ENCODE measurements at places on chromosomes 6 and 20.

DNA sequence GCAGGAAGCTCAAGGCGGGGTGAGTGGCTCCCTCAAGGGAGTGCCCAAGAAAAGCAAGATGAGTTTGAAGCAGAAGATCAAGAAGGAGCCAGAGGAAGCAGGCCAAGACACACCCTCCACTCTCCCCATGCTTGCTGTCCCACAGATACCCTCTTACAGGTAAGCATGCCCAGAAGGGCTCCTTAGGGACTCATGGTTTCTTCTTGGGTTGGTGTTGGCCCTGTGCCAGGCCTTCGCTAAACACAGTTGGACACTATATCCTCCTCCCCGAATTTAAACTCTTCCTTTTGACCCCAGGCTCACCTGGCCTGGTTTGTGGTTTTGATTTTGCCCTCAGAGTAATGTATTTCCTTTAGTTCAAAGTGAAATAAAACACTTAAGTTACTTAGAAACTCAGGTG, 5.1 kb downstream of the BRPF3 start:
- DNase-seq = no peak

DNA sequence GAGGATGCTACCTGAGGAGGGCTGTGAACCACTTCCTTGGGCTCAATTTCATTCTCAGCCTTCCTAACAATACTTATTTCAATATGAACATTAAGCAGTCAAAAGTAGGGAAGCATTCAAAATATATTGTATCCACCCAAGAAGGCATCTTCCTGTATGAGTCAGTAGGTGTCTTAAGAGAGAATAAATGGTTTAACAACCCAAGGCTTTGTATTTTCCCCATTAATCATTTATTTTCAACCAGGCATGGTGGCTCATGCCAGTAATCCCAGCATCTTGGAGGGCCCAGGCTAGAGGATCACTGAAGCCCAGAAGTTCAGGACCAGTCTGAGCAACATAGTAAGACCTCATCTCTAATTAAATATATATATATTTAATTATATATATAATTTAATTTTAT, 74.5 kb upstream of the MARCKS start:
- no peak for DNase-seq

DNA sequence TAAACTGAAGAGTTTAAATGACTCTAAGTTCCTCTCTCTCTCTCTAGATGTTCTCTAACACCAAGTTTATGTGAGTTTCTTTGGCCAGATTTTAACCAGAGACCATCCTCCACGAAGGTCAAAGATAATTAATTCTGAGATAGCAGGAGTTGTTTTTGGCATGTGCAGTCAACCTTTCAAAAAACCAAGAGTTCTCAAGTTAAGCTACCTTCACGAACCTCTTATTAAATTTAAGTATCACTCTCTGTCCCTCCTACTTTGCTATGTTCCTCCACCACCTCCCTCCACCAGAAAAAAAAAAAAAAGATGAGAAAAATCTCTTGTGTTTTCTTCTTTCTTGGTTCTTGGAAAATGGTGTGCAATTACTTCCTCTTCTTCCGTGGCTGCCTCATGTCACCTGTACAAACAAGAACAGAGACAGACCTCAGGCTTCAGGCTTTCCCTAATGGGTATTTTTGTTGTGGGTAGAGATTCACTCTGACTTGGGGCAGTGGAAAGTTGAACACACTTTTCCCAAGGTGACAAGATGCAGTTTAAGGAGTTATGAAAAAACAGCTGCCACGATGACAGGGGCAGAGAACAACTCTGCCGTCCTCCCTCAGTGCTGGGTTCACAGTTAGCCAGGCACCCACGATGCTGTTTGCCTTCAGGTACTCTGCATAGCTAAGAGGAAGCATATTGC, 64.3 kb downstream of the ADTRP start:
- DNase-seq = no peak

DNA sequence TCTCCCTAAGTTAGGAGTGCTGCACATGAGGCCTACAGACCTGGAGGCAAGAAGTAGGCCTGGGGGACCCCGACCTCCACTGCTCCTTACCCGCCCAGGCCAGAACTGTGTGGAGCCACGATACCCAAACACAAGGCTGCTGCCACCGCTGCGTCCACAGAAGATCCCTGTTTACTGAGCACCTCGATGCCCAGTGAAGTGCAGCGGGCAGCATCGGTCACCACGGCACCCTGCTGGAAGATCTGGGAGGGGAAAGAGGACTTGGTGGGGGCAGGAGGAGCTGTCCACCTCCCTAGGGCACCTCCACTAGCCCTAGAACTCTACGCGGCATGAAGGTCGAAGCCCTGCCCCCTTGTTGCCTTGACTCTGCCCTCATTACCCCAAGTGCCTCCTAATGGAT, 9.9 kb downstream of the GGT7 start:
- no peak for DNase-seq

GRCh38 chr6:1622220-1622850, 12.6 kb downstream of the FOXC1 start:
- no peak for DNase-seq

GRCh38 chr6:13439644-13440043, 47.8 kb downstream of the GFOD1 start:
- no peak for DNase-seq

DNA sequence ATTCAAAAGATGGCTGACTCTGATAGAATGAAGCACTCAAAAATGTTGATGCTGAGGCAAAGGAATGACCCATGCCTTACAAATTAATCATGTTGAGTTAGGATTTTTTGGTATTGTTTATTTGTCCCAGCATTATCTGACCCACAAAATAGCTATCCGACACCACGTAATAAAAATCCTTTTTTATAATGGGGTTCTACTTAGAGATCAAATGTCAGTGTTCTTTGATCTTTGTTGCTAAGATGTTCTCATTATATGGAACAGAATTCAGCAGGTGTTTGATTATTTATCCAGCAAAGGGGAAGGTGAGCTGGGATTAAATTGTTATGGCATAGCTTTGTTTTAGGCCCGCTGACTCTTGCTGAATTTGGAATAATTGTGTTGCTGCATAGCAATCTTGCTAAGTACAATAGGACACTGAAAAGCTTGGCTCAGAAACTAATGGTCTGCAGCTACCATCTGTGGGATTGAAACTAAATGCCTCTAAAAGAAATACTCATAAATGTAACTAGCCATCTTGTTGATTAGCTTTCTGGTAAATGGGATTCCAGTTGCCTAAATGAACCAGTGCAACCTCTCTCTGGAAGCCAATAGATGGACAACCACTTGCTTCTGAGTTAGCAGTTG, 180.2 kb upstream of the HDAC2 start:
- no peak for DNase-seq

DNA sequence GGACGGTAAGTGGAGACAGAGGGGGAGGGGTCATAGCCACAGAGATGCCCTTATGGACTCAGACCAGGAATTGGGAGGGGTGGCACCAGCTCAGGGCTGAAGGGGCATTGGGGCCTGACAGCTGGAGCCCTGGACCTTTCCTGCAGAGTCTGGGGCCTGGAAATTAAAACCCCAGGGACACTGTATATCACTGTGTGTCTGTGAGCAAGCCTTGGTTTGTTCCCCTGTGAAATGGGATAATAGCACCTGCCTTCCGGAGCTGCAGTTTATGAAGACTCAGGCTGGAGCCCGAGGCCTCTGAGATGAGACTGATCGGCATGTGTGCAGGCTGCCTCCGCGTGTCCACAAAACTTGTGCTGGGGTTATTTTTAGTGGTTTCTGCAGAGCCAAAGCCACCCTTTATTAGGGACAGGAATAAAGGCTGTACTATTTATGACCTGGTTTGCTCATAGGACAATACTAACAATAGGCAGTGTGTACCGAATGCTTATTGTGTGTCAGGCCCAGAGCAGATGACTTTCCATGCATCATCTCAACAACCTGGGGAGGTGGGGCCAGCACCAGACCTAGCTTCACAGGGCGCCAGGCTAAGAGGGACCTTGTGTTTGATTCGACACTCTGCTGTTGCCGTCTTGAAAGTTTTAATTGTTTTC, 22.6 kb downstream of the MYH7B start:
- DNase-seq = no peak

GRCh38 chr20:32010666-32011065, 428 bp downstream of the CCM2L start:
- DNase-seq = peak; percentile 75

DNA sequence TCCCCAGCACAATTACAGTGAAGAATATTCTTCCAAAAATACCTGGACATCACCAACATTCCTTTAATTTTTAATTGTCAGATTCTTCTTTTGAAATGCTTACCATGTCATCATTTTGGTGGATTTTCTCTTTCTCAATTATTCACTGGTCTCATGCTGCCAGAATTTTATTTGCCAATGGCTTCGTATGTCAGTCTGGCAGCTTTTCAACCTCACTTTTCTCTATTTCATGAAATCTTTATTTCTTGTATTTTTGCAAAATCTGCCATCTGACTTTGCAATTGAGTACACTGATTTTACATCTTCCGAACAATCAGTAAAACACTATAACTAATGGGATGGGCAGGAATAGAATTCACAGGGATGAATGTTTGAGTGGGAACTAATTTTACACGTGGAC, 84.1 kb downstream of the BTBD9 start:
- no peak for DNase-seq

GRCh38 chr6:119303164-119303887, 46.2 kb downstream of the MAN1A1 start:
- DNase-seq = no peak

- DNase-seq = no peak
Observed at GRCh38 chr6:134170844-134171243, 118.4 kb upstream of the SLC2A12 start.

DNA sequence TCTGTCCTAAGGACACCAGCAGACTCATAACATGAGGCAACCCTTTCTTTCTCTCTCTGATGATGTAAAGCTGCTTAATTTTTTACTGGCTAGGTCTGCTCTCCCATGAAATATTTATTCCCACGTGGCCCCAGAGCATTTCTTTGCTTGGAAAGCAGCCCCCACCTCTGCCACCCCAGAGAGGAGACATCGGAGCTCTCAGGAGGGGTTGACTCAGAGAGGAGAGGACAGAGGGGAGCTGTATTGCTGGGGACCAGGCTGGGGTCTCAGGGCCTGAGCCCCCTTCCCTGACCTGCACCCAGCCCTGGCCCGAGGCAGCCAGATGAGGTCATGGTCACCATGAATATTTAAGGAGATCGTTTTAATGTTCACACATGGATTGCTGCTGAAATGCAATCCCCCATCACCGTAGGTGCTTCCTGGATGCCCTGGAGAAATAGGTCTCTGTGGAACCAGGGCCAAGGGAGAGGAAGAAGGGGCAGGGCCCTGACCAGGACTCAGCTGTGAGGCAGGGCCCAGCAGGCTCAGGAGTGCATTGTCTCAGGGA, 117.5 kb downstream of the DLL1 start:
- no peak for DNase-seq

DNA sequence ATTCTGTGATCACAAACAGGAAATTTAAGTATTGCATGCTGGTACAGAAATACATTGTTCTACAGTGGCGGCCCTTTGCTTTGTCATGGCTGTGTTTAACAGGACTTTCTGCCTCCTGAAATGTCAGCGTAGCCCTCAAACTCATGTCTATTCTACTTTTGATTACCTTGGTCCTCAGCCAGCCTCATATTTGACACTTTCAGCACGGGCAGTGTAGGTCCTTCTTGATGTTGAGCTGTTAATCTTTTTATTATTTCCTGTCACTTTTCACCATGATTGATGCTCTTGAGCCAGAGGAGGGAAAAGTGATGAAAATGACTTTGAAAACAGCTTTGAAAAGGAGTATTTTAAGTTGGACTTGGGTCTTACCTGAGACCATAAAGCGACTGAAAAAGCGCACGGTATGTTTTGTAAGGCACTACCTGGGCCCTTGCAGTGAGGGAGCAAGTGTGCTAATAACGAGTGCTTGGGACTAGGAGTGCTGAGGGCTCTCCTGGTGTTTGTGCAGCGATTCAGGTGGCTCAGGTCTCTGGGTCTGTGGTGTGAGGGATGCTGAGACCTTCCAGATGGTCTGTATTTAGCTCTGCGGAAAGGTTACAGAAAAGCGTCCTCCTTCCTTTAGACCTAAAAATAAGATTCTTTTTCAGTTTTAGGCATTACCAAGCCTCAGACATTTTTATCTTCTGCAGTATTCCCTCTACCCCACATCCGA, 45.2 kb upstream of the RREB1 start:
- no peak for DNase-seq
